ENCODE measurements at places on chromosomes 1 and 21.

DNA sequence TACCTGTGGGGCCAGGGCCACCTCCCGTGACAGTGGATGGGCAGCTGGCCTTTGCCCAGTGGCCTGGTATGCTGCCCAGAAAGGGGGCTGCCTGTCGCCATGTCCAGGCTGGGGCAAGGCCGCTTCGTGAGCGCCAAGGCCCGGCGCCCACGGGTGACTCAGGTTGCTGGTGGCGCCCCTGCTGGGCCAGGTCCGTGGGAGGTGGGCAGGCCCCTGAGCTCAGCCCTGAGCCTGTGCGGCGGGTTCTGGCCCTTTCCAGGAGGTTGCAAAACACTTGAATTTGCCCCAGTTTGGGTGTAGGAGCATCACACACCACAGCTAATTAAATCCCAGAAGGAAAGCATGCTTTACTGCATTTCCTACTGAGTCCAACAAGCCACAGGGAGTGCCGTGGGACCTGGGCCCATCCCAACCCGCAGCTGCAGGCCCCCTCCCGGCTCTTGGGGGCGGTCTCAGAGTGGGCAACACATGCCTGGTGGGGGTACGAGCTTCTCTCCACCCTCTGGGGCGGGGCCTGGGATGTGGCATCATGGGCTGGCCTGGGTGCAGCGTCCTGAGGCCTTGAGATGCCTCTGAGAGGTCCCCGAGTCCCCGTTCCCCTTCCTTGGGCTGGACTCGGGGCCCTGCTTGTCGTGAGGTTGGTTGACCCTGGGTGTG, 159.8 kb downstream of the PEX14 start:
- DNase-seq = no peak

DNA sequence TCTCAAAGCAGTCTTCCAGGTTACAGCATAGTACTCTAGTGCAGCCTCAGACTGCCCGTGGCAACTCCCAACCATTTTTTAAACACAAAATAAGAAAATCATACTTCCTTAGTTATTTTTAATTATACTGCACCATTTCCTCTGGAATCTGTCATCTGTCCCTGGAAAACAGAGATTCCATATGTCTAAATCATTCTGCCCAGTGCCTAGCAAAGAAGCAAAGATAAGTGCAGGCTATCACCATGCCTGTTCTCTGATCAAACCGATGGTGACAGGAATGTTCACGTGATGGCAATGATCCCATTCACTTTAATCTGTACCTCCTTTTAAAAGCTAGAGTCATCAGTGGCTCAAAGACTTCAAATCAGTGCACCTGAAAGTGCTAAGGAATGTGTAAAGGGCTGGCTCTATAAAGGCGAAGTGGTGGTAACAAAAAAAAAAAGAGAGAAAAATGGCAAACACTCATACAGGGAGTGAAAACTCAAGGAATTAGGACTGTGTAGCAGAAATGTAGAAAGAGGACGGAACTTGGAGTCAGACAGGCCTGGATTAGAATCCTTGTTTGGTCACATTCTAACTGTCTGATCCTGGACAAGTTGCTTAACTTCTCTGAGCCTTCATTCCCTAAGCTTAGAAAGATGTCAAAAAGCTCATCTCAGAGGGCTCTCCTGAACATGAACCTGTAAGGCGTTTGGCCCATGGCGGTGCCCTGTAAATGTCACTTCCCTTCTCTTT, 9.9 kb upstream of the CCN1 start:
- DNase-seq = no peak

- no peak for DNase-seq
These were observed 151.1 kb downstream of the NTNG1 start for GRCh38 chr1:107291987-107292386.

DNA sequence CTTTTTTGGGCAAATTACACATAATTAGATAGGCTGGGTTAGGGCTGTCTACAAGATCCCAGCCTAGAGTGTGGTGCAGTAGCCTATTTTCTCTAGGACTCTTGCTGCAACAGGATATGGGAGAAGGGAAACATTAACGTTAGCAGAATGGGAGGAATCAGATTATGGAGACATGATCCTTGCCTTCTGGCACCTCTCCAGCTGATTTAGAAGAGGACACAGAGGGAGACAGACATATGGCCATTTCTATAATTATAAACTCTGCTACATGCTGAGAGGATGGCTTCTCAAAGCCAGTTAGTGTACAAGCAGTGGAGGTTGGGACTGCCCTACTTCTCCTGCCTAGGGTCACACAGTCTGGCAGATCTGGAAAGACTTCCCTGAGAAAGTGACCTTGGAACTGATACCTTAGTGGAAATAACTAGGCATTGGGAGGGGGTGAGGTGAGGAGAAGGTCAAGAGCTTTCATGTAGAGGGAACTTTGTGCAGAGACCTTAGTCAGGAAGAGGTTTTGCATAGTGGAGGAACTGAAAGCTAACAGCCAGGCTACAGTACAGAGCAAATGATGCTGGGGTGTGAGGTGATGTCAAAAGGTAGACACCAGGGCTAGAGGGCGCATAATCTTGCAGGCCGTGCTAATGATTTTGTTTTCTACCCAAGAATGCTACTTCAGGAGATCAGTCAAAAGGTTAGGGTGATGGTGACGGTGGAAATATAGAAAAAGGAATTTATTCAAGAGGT, 1.2 kb upstream of the CD1D start:
- no peak for DNase-seq

GRCh38 chr1:177824508-177824982, 145.3 kb downstream of the SEC16B start:
- DNase-seq = no peak

DNA sequence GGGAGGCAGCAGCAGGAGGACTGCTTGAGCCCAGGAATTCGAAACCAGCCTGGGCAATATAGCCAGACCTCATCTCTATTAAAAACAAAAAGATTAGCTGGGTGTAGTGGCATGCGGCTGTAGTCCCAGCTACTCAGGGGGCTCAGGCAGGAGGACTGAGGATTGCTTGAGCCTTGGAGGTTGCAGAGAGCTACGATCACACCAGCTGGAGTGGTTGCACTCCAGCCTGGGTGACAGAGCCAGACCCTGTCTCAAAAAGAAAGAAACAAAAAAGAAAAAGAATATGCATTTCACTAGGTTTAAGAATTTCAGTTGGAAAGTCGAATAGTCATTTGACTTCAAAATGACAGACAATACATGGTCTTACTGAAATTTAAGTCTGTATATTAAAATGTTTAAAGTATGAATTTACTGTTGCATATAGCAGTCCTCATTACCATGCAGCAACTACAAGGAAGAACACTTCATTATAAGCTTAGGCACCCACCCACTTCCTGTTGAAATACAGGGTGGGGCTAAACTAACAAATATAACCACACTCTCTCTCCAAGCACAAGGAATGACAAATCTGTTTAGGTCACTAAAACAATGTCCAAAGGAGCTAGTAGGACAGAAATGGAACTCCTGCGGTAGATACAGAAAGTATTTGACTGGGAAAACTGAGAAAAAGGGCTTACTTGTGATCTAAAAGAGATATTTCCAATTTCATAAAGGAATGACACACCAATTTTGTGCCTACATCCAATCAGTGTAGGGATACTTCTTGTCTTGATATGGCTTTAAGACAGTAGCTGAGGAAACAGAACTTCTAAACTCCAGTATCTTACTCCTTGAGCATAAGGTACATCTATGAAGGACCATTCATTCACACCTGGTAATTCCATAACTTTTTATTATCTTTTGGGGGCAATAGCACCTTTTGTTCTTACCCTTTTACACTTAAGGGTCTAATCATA, 44.1 kb downstream of the GPR3 start:
- DNase-seq = no peak

- no peak for DNase-seq
These were observed 75.6 kb downstream of the LMO4 start for GRCh38 chr1:87404296-87404695.

- DNase-seq = no peak
These were observed 44.8 kb upstream of the GTF2B start for GRCh38 chr1:88936223-88936523.

- DNase-seq = no peak
These were observed 66.8 kb downstream of the COL24A1 start for GRCh38 chr1:86089765-86090164.

- DNase-seq = no peak
These were observed 31.6 kb downstream of the MAPKAPK2 start for GRCh38 chr1:206716159-206716869.

GRCh38 chr1:204296431-204296988, 63.2 kb downstream of the PLEKHA6 start:
- no peak for DNase-seq

DNA sequence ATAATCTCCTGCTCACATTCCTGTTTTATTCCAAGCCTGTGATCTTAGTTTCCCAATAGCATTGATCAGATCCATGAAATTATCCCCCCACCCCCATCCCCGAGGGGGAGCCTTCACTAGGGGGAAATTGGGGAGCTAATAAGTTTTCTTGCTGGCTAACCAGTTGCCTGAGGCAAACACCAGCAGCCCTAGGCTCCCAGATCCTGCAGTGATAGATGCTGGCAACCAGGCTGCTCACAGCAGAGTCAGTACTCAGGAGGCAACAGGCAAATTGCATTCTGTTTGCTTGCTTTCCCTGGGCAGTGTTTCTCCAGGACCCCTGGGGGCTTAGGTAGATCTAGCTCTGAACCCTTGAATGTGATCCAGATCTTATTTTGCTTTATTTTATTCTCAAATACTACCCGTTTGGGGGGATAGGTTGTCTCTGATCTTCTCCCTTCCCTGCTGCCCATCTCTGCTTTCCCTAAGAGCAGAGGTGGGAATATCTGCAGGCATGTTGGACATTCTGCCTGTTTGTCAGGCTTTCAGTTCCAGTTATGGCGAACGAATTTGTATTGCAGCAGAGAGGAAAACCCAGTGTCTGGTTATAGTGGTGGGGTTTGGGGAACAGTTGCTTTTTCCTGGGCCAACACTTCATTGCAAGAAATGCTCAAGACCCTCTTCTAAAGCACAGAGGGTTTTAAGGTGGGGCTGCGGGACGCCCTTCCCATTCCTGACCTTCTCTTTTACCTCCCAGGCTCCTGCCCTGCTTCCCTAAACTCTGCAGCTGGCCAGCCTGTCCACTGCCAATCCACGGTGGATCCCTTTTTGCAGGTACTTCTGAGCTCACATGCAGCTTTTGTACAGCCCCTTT, 289.8 kb upstream of the PLXNA2 start:
- no peak for DNase-seq

DNA sequence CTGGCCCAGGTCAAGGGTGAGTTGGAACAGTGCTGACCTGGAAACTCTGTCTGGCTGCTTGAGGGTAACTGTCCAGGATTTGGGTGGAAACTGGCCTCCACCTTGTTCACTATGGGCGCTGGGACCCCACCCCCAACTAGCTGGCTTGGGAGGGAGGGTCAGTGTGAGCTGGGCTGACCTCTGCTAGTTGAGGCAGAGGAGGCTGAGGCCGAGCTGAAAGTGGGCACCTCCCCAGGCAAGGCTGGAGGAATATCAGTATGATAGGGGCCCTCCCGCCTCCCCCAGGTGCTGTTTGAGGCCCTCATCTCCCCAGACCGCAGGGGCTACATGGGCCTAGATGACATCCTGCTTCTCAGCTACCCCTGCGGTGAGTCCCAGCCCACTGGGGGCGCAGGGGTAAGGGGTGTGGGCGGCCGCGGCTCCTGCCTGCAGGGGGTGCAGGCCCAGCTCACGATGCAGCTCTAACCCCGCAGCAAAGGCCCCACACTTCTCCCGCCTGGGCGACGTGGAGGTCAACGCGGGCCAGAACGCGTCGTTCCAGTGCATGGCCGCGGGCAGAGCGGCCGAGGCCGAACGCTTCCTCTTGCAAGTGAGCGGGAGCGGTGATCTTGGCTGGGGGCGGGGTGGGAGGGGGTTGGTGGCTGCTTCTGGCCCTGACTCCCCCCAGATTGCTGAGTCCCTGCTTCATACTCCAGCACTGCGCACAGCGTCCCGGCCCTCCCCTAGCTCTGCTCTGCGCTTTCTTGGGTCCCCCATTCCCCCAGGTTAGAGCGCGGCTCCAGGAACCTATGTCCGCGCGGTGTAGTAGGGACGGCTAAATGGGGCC, 22.9 kb downstream of the PTPRU start:
- DNase-seq = no peak

DNA sequence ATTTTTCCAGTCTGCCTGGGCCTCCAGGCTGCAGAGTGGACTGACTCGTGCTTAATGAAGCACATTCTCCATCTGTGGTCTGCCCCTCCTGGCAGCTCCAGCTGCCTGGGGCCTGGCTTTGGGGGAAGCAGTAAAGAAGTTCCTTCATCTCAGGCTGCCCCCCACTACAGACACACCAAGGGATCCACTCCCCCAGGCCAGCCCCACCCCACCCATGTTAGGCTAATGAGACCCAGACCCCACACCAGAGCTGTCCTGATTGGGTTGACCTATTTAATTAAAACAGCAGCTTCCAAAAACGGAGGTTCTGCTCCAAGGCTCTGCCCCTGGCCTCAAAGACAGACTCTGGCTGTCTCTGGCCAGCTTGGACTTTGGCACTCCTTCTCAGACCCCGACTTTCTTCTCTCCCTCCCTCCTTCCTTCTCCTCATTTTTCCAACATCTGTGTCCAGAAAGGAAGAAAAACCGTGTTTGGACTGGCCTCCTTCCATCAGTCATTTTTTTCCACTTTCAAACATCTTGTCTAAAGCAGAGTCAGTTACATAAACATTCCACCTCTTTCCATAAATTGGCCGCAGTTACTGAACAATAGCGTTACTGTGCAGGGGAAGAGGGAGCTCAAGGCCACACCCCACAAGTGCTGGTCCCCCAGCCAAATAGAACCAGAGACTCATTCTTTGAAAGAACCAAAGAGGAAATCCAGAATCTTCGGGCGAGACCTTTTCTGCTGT, 29.7 kb downstream of the SERTAD4 start:
- DNase-seq = no peak

DNA sequence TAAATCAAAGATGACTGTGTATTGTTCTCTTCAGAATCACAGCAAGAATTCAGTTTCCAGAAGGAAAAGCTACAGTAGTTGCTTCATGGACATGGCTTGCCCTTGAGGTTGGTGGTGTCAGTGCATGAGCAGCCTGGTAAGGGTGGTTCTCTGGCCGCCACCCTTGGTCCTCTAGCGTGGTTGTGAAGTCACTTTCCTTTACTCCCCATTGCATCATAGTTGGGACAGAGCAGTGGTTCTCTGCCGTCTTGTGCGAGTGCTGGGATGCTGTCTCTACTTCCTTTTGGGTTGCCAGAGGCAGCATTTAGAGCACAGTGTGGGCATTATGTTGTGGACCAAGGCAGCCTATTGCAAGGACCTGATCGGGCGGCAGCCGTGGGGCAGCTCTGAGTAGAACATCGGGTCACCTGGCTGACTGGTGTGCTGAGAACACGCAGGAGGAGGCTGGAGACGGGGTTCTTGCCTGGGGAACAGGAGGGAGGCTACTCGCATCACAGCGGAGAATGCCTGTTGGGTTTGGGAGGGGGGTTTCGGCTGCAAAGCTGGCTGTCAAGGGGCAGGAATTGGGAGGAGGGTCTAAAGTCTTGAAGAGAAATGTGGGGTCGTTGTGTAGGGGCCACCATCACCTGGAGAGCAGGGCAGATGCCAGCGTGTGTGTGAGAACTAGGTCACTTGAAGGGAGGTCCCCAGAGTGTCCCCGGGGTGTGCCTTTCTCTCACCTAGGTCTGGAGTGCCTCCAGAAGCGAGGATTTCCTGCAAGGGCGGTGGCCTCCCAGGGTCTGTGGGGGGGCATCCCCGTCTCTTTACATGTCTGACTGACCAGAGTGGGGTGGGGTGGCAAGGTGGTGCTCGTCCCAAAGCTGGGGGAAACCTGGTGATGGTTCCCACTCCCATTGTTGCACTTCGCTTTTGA, 6.3 kb downstream of the ARF1 start:
- no peak for DNase-seq

- no peak for DNase-seq
These were observed 86.0 kb downstream of the SLC35F3 start for GRCh38 chr1:233990486-233990885.

All from COR-L47 (cell line).